Immature natural killer cell (primary cell): ENCODE measurements at places on chromosomes 1 and 21.

GRCh38 chr1:84855691-84856630 lies 37.0 kb downstream of the LPAR3 start:
- DNase-seq = no peak

GRCh38 chr1:40808909-40809308 lies 25.3 kb downstream of the KCNQ4 start:
- no peak for DNase-seq

DNA sequence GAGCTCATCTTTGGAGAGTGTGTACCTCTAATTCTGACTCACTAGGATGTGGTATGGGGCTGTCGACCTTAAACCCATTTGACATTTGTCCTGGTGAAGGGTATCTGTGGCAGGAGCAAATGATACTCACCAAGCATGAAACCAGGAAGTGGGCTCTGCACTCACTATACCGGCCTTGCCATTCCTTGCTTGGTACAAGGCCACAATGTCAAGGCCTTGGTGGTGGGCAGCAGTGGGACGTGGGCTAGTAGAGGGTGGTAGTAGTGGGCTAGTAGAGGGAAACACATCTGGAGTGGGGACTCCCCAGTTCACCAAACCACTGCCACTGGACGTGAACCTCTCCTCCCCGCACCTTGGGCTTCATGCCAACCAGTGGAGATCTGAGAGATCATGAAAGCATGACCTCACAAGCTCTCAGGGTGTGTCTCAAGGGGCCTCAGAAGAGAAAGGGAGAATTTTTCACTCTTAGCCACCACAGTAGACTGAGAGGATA lies 11.5 kb downstream of the TNFSF4 start:
- DNase-seq = peak; percentile 32

DNA sequence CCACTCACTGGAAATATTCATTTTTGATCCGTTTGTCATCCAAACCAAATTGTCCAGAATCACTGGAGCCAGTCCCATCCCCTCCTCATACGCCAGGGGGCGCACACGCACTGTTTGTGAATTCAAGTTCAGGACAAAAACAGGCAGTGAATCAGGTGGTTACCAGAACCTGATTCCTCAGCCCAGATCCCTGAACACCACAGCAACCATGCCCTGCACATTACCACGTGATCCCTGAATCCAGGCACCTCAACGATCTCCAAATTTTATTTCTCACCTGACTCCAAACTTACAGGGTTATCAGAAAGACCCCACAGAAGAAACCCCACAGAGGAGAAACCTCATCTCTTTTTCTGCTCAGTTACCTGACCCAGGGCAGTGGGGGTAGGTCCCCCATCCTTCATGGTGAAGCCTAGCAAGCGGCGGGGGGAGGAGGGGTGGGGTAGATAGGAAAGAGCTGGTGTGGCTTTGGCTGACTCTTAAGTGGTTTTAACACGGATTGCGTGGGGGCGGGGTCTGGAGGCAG lies 1.4 kb upstream of the PTPRF start:
- peak; percentile 68 for DNase-seq

DNA sequence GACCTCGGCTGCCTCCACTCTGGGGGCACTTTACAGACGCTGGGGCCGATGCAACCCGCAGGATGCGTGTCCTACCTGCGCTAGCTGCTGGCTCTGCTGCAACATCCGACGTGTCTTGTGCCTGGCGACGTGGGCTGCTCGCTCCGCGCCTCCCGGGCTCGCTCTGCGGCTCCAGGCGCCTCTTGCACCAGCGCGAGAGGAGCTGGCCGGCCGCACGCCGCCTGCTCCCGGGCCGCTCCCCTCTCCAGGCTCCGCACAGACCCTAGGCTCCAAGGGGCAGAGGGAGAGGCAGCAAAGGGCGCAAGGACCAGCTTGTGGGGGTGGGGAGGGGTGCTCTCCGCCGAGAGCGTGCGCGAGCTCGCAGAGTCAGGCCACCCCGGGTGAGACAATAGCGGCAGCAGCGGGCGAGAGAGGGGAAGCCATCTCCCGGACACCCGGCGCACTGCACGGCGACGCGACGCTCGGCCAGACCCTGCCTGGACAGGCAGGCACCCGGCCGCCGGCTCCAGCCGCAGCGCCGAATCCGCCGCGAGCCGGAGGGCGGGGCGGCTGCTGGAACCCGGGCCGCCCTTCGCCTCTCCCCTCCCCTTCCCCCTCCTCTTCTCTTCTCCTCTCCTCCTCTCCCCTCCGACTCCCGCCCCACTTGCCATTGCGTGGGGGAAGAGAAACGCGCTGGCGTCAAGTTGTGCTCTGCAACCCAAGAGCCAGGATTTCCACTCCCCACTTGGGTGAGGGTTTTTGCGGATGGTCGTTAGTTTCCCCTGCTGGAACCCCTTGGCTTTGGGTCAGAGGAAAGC lies at the start of gene PIK3C2B:
TSS of gene PIK3C2B (minus strand) at position 525 of the 797 bp plus-strand sequence. CDS start 25,003 bp downstream, outside the sequence.
- peak; percentile 75 for DNase-seq

- DNase-seq = no peak
These were observed 478.1 kb downstream of the PLA2G4A start for GRCh38 chr1:187306710-187307415.

GRCh38 chr21:15430577-15430976 lies 299.2 kb upstream of the USP25 start:
- no peak for DNase-seq

GRCh38 chr1:45455162-45455561 lies 35.8 kb downstream of the TESK2 start:
- no peak for DNase-seq

DNA sequence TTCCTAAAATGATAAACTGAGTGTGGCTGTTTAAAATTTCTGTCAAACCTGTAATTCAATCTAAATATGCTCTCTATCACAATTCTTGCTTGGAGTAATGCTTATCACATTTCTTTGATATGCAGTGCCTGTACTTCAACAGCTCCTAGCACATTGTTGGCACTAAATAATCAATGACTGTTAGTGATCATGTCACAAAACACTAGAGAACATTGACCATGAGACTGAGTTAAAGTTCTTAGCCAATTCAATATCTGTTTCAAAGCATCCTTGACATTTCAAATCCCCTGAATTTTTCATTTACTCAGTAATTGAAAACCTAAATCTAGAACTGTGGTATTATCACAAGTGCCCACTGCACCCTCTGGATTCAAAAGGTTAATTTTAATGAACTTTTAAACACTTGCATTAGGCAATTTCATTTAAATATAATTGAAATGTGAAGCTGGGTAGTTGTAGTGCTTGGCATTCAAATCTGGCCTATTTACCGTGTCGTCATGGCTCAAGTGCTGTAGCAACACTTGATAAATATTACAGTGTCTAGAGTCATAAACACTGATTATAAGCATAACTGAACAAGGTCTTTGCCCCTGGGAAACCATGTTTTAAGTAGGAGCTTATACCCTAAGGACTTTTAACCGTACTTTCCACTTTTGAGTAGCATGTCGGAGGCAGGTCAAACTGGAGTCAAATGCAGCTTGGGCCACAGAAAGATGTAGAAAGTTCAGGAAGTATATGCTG lies 143.6 kb downstream of the LRRC7 start:
- DNase-seq = no peak

DNA sequence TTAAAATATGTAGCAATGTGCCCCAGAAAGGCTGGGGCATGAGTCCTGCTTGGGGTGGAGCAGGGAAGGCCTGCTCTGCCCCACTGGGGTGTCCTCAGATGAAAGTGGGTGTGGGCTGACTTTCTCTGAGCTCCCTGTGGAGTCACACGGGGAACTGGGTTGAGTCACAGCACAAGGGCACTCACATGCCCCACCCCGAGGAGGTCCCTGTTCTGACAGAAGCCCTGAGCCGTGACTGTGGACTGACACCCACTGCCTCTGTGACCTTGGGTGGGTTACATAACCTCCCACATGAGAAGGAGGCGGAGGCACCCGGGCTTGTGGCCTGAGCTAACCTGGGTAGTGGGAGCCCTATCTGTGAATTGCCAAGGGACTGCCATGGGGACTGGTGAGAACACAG lies 52.5 kb upstream of the TINAGL1 start:
- no peak for DNase-seq

- no peak for DNase-seq
These were observed 124.2 kb upstream of the IFFO2 start for GRCh38 chr1:19080721-19081120.

DNA sequence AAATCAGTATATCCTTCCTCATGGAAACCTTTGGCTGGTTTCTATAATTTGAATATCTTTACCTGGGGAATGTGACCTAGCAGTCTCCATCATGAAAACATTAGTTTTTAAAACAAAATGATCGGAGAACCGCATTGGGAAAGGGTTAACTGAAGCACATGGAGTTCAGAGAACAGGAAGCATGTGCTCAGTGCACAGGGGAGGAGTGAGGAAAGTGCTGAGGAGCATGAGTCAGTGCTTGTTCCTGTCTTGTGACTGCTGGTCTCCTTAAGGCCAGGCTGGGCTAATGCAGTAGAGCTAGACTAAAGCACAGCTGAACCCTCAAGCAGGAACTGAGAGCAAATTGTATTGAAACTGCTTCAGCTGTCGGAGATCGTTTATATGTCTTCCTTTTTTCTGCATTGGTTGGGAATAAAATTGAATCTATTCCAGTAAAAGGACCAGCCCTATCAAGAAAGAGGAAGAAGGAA lies 5.8 kb downstream of the IFI16 start:
- peak; percentile 56 for DNase-seq

- no peak for DNase-seq
These were observed 7.2 kb upstream of the FNBP1L start for GRCh38 chr1:93440706-93441105.

- DNase-seq = no peak
These were observed 83.6 kb downstream of the NRIP1 start for GRCh38 chr21:14981246-14981645.

DNA sequence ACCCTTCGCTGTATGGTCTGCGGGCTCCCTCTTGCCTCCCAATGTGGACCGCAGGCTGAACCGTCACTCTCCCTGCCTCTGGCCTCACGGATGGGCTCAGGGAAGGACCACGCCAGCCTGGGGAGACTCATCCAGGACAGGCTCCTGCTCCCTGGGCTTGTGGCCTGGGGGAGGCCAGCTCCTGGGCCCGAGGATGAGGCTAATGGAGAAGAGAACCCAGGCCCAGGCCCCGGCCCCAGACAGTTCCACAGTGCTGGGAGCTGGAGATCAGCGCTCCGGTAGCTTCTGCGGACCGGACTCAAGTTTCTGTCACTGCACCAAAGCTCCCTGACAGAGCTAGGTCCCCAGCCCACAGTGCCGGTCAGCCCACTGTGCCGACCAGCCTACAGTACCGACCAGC lies 13.4 kb upstream of the PLEKHG5 start:
- DNase-seq = no peak

DNA sequence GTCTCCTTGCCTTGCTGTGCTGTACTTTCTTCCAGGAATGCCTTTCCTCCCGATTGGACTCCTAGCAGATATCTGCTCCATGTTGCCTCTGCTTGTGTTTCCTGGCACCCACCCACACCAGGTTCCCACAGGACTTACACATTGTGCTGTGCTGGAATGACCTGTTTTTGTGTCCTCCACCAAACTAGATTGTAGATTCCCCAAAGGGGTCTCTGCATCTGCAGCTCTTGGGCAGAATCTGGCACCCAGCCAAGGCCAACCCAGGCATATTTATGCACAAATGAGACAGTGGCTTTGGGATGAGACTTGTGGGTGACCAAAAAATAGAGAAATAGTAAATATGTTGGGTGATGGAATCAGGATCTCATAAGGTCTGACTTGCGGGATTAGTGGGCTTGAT lies 278.2 kb downstream of the RRAGC start:
- DNase-seq = no peak

DNA sequence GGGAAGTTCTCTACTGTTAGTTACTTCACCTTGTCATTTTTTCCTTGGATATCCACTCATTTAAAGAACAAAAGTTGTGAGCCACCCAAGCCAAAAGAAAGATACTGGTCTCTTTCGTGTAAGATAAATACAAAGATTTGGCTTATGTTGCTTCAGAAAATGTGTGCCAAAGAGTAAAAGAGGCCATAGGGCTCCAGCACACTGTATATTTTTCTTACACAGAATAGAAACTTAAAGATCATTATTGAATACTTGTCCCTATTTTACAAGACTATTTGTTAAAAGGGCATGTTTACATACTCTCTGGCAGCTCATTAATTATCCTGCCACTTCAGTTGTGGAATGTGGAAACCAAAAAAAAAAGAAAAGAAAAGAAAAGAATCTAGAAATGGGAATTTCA lies 284.2 kb upstream of the LRRC7 start:
- no peak for DNase-seq

GRCh38 chr1:214604523-214604922 lies 1.5 kb downstream of the CENPF start:
- no peak for DNase-seq

DNA sequence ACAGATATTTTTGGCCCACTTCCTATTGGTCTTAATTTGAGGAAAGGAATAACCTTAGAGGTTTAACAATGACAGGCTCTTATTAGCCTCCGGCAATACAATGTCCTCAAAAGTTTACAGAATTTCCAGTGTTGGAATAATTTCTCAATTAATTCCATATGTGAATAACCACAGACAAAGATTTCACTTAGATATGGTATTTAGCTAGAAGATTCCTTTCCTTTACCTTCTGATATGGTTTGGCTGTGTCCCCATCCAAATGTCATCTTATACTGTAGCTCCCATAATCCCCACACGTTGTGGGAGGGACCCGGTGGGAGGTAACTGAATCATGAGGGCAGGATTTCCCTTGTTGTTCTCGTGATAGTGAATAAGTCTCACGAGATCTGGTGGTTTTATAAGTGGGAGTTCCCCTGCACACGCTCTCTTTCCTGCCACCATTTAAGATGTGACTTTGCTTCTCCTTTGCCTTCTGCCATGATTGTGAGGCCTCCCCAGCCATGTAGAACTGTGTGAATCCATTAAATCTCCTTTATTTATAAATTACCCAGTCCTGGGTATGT lies 54.9 kb upstream of the RGS7 start:
- DNase-seq = no peak

- no peak for DNase-seq
These were observed 130.3 kb downstream of the CLIC6 start for GRCh38 chr21:34799092-34799491.

GRCh38 chr1:231162297-231162969 lies 575 bp downstream of the TRIM67 start:
- DNase-seq = peak; percentile 8

DNA sequence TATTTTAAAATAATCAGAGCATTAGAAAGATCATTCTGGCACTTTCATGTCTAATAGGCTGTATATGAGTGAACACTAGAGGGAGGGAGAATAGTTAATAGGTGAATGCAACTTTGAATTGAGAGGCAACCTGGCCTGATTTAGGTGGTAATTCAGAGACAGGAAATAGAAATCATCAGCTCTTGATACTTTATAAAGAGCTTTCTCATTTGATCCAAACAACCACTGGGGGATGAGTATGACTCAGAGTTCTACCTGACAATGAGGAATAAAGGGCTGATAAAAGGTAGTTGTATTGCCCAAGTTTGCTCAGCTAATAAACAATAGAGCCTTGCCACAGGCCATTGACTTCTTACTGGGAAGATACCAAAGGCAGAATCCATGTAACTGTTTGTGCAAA lies 5.2 kb upstream of the FAM89A start:
- no peak for DNase-seq

DNA sequence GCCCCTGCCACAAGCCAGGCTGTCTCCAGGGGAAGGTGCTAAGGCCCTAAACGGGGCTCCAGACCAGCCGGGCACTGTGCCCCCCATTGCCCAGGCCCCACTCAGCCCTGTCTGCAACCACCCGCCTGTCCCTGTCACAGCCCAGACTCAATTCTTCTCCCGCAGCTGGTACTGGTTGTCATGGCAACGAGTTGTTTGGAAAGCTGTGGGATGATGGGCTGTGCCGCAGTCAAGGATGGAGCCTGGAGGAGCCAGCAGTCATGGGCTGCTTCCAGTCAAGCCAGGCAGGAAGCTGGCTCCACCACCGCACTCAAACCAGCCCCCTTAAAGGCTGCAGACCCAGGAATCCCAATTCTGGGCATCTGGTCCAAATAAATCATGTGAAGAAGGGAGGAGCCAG lies 4.2 kb downstream of the SPOCD1 start:
- no peak for DNase-seq

- DNase-seq = no peak
These were observed 9.4 kb upstream of the CTBS start for GRCh38 chr1:84583648-84584047.
